ENCODE measurements at places on chromosomes 16 and 17.

DNA sequence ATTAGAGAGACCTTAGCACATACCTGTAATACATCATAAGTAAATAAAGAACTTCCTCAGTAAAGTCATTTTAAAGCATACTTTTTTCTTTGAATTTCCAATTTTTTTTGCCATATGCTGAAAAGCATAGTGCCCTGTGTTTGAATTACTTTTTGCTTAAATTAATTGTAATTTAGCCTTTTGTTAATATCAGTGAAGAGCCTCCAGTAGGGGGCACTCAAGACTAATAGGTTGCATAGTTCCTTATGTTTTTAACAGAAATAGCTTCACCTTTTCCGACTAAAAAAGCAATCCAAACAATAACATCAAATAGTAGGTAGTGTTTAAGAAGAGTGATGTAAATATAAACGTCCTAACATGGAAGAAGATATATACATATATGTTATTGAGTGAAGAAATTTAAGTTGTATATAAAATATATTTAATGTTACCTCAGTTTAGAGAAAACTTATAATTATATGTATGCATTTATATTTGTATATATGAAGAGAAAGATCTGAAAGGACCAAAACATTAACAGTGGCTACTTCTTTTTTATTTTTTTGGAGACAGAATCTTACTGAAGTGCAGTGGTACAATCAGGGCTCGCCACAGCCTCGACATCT, 18.6 kb downstream of the RAD51C start:
- no peak for DNase-seq

DNA sequence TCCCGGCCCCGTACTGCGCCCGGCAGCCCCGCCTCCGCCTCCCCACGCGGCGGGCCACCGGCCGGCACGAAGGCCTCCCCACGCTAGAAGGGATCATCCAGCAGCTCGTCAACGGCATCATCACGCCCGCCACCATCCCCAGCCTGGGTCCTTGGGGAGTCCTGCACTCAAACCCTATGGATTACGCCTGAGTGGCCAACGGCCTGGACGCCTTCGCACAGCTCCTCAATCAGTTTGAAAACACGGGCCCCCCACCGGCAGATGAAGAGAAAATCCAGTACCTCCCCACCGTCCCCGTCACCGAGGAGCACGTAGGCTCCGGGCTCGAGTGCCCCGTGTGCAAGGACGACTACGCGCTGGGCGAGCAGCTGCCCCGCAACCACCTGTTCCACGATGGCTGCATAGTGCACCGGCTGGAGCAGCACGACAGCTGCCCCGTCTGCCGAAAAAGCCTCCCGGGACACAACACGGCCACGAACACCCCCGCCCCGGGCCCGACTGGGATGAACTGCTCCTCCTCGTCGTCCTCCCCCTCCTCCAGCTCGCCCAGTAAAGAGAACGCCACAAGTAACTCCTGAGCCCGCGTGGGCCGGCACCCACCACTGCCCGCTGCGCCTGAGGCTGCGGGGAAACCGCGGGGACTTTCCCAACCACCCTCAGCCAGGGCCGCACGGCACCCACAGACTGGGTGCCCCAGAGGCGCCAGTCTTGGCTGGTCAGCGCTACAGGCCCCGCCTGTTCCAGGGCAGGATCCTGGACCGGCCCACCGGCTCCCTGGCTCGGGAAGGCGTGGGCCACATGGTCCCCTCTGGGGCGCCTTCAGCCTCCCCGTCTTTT, 39.0 kb upstream of the AKAP1 start:
- DNase-seq, result peak; percentile 13

GRCh38 chr17:39600997-39601597, 6.6 kb downstream of the NEUROD2 start:
- DNase-seq, result no peak

GRCh38 chr16:3021449-3022207, 1.5 kb downstream of the TNFRSF12A start:
- DNase-seq, result peak; percentile 72

GRCh38 chr17:37884516-37884915, 39.7 kb upstream of the TBC1D3K start:
- no peak for DNase-seq

- no peak for DNase-seq
These were observed 180.8 kb downstream of the FTO start for GRCh38 chr16:53884748-53885147.

DNA sequence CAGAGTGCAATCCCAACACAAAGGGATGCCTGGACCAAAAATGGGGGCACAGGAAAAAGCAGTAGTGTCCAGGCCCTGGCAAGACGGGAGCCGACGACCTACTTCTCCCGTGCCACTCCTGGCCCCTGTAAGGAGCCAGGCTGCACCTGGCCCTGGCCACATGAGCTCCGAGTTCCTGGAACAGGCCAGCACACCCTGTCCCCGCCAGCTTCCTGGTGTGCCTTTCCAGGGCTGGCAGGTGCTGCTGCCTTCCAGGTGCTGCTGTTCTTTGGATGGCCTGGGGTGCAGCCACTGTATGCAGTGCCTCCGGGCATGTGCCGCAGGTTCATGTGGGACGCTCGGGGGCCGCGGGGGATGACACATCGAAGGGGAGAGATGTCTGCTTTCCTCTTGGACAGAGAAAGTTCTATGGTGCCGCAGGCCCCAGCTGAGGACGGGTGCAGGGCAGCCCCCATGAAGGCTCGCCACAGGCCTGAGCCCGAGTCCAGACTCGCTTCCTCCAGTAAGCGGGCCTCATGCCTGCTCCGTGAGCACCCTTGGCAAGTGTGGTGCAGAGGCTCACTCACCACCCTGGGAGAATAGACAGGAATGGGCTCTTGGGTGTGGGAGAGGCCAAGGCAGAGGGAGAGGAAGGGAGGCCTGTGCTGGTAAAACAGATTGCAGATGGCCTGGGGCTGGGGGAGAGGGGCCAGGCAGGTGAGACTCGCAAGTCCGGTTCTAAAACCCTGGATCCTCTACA, 54.7 kb upstream of the FASN start:
- no peak for DNase-seq

DNA sequence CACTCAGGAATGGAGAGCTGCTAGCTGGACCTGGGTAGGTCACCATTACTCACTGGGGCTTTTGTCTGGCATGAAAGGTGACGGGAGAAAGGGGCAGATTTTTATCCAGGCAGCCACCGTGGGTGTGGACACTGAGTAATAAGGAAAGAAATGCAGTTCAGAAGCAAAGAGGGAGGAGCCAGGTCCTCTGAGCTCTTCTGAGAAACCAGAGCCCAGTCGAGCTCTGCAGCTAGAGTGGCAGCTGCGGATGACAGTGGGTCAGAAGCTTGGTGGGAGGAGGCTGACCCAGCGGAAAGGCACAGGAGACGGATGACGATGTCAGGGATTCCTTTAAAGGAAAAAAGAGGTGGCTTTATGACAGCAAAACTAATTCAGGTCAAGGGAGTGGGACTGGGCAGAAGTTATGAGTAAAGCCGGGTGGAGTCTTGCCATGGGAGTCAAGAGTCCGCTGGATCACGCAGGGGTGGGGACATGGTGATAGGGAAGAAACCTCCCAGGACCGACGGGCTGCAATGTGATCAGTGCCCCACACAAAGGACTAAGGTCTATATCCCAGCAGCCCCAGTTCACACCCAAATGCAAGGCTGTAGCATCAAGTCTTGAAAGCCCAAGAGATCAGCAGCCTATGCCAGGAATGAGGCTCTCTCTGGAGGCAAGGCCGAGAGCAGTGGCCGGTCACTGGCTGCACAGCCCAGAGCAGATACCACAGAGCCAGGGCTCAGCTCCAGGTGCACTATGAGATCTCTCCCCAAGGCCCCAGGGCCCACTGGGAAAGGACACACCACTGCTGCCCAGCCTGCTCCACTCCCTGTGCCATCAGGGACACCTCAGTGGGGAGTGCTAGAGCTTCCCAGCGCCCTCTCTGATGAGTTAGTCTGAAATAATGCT, 6.3 kb upstream of the MNT start:
- no peak for DNase-seq

GRCh38 chr17:61208301-61209105, 191.1 kb upstream of the TBX2 start:
- DNase-seq, result no peak

- DNase-seq, result no peak
These were observed at the start of gene MYL11 for GRCh38 chr16:30374538-30374937. Gene MYL11, plus strand, starts transcription at chr16:30374802. Its CDS starts 56 bp downstream, at chr16:30374858.

- DNase-seq, result peak; percentile 29
These were observed 1.0 kb downstream of the MCRIP1 start for GRCh38 chr17:81831957-81832607.

GRCh38 chr17:36188891-36189306, 7.7 kb downstream of the CCL3L1 start:
- peak; percentile 67 for DNase-seq

DNA sequence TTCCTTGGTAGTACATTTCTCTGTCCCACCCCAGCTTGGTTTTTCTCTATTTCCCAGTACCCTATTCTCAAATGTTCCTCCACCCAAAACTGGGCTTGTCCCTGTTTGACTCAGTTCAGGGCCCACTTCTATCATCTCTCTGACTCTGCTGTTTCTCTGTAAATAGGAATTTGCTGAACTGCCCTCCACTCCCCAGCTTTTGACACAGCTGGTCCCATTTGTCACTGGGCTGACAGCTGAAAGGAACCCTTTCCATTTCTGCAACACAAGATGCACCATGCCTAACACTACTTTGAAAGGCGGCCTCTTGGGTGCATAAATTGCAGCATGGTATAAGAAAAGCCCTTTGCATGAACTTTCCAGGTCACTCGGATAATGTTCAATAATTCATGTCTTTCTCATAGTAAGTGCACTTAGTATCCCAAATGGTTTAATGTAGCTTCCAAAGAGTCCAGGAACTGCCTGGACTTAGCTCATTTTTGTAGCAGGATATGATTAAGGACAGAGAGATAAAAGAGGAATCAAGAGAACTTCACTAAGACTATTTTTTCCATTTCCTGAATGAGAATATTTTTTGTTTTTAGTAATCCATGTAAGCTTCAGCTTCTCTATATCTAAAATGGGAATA, 256.7 kb downstream of the CDH11 start:
- DNase-seq, result no peak

DNA sequence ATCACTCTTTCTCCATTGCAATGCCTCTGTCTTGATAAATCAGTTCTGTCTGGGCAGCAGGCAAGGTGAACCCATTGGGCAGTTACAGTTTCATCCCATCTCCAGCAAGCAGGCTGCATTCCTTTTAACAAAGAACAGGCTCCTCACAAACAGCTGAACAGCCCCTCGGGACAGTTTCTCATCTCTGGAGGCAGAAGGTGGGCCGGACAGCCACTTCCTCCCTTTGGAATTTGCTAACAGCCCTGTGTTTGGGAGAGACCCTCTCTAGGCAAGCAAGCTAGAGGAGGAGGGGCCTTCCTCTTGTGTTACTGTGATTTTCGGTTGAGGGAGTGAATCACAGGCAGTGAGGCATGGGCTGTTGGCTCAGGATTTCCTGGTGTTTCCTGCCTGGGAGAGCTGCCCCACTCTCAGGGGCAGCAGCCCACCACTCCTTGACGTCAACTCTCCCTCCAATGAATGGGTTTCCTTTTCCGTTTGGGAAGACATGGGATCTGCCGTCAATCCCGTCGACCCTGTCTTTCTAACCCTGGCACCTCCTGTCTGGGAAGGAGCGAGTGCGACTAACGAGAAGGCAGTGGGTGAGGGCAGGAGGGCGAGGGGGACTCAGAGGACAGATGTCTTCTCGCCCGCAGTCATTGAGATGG, 3.7 kb upstream of the PGS1 start:
- DNase-seq, result no peak

DNA sequence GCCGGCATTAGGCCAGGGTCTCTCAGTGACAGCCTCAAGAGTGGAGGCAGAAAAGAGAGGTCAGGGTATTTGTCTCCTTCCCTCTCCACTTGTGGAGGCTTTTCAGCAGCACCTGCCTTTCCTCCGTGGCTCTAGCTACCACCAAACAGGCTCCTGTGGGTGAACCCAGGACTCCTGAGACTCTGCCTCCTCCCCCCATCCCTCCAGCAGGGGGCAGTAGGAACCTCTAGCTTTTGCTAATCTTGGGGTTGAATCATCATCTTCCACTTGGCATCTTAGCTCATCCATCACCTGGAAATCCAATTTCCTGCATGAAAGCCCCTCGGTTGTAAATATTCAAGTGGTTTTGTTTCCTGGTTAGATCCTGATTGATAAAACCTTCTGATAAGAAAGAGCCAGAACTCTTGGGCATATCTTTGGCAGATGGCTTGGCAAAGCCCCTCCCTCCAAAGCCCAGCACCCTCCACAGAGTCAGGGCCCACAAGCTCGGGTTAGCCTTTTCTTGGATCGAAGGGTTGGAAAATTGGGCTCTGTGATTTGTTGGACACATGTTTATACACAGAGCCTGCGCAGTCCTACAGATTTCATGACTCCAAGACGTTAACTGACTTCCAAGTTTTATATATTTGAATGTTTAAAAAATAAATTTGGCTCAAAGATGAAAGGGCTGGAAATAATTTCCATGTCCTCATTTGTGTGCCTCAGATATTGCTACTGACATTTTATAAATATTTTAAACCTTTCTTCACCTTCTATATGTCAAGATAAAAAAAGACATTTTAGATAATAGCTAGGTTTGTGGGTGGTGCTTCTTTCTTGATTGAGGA, 322.1 kb downstream of the MAP2K4 start:
- no peak for DNase-seq

DNA sequence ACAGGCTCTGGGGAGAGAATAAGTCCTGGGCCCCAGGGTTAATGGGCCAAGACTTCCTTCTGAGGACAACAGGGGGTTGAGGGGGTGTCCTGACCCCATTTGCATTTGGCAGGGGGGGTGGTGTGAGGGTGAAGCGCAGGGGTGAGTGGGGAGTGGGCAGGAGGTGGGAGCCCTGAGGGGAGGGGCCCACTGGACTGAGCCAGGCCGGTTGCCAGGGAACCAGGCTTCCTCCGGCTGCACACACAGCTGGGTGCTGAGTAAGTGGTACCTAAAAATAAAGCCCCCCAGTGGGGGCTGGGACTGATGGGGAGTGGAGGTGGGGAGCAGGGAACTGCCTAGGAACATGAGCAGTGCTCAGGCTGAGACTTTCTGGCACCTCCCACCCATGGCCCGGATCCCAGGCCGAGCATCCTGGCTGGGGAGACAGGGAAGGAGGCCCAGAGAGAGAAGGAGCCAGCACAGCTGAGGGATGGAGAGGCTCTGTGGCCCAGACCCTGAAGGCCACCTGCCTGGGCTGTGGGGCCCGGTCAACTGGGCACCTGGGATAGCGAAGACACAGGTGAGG, 7.5 kb upstream of the RASD1 start:
- no peak for DNase-seq

GRCh38 chr17:82222816-82223215, 6.0 kb upstream of the SLC16A3 start:
- no peak for DNase-seq

Measured in T-helper 2 cell (primary cell).